ENCODE measurements at places on chromosomes 4 and X.

- DNase-seq: no peak
Observed at GRCh38 chr4:70772929-70773555, 51.3 kb downstream of the RUFY3 start.

GRCh38 chrX:20313899-20314298 is 47.2 kb upstream of the RPS6KA3 start:
- DNase-seq: no peak

DNA sequence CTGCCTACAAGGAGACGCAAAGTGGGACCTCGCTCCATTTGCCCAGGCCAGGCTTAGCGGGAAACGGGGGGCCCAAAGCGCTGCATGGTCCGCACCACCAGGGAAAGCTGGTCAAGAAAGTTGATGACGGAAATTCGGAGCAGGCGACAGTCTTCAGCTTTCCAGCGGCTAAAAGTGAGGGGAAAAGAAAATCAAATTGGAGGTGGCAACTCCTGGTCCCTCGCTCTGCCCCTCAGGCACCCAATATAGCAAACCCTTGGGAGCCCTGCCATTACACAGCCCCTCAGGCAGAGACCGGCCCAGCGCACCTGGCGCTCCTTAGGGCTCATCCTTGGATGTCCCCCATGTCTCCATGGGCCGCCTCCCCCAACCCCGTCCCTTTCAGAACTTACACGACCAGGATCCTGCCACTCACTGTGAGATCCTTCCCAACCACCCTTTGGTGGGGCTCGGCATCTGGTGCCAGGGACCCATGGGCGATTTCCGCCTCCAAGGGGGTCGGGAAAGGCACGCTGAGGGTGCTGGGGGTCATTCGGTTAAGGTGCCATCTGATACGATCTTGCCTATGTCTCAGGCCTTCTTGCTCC is 1.1 kb downstream of the LAGE3 start:
- no peak for DNase-seq

GRCh38 chr4:52701207-52701606 is 42.1 kb upstream of the USP46 start:
- no peak for DNase-seq

DNA sequence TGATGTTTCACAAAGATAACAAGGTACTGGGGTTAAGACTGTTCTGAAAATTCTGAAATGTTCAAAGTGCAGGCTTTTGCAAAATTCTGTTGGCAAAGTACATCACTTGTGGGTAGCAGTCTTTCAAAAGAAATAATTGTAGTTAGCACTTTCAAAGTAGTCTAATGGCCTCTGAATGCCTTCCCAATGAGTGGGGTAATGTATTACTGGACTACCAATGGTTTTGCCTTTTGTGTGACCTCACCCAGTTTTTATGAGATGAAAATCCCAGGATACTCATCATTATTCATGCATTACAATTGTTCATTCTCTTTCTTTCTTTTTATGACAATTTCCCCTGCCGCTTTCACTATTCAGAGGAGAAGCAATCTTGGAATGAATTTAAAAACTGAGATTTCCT is 686.1 kb downstream of the GLUD2 start:
- DNase-seq: no peak

DNA sequence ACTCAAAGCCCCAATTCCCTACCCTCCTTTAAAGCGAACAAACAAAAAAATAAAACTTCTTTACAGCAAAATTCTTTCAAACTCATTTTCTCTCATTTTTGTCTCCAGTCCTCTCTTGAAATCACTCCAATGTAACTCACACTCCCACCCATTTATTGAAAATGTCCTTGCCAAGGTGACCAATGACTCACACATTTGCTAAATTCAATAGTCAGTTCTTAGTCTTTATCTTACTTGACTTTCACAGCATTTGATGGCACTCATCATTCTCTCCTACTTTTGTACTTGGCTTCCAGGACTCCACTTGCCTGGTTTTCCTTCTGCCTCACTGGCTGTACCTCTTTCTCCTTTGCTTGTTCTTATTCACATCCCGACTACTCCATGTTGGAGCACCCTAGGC is 19.9 kb downstream of the CC2D2A start:
- no peak for DNase-seq

DNA sequence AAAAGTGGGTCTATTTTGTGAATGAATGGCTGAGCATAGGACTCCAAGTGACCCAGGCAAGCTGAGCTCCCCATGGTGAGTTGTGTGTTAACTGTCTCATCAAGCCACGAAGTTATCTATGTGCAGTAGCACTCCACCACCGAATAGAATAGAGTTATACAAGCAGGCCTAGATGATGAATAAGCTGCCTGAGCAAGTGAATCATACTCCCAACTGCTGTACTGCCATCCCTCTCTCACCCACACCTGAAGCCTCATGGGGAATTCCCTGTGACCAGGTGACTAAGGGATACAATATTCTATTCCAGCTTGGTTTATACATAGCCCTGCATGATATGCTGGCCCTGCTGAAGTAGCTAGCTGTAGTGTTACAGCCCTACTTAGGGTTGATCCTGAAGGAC is 38.7 kb downstream of the KDM5C start:
- no peak for DNase-seq

DNA sequence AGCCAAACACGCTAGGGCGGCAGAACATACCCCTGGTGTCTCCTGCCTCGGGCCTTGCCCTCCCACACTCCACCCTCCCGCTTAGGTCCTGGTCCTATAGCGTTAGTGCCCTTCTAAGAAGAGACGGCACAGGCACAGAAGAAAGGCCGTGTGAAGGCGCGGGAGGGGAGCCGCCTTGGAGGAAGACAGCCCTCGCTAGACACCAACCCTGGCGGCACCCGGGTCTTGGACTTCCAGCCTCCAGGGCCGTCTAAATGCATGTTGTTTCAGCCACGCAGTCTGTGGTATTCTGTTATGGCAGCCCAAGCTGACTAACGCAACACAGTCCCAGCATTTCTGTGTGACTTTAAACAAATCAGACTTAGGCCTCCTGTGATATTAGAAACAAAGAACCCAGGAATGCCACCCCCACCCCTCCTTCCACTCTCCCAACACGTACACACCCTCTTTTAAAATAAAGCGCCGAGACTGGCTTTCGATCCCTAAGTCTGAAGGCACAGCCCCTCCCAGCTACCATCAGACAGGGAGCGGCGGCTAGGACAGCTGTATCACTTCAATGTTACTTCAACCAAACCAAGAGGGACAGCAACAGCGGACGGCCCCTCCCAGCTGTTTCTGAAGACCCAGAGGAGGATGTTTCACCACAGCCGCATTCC is 128.0 kb downstream of the AFAP1 start:
- no peak for DNase-seq

DNA sequence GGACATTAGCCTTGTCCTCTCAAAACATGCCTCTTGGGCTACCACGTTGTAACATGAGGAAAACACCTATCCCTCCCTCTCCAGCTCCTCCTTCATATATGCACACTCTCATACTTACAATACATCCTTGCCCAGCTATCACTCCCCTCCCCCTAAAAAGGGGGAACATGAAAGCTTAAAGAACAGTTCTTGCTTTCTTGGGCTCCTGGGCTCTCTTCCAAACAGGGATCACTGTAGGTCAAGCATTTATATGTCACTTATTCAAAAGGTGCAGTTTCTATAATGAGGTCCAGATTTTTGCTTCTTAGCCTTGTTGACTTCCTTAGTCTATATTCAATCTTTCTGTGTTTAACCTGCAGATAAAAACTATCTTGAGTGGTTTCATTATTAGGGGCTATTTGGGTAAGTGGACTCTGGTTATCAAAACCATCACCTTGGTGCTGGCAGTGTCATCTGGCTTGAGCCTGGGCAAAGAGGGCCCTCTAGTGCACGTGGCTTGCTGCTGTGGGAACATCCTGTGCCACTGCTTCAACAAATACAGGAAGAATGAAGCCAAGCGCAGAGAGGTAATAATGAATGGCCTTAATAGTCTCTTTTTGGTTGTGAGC is 119.4 kb downstream of the AKAP4 start:
- DNase-seq: no peak

DNA sequence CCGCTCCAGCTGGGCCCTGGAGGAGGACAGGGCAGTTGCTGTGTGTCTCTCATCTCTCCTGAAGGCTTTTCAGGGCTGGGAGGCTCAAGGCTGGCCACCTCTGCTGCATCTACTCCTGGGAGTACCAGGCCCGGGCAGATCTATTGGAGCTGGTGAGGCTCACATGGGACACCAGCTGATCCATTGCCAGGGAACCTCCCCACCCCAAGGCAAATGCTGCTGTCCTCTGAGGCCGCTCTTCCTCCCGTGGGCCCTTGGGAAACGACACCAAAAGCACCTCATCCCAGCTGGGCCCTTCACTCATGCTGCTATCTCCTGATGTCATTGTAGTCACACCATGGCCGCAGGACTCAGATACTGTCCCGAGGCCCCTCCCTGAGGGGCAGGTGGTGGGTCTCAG is 3.6 kb downstream of the UBL4A start:
- no peak for DNase-seq

DNA sequence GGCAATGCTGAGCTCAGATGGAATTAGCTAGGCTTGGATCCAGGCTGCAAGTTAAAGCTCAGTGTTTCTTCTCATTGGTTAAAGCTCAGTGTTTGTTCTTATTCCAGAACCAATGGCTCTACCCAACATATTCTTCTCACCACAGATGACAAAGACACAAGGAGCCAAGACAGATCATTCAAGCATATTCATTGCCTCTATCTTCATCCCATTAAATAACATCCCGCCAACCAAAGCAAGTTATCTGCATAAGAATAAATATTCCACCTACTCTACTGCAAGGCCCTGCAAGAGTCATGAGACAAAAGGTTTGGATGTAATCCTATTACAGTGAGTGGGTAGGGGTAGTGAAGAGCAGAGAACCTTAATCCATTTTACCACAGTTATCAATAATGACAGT is 766.5 kb downstream of the C4orf33 start:
- no peak for DNase-seq

GRCh38 chrX:103461156-103461555 is 58.1 kb downstream of the RAB40A start:
- DNase-seq: no peak

GRCh38 chr4:106371161-106371560 is 2.6 kb upstream of the GIMD1 start:
- no peak for DNase-seq

- DNase-seq: no peak
Observed at GRCh38 chr4:81523672-81524327, 52.1 kb upstream of the RASGEF1B start.

DNA sequence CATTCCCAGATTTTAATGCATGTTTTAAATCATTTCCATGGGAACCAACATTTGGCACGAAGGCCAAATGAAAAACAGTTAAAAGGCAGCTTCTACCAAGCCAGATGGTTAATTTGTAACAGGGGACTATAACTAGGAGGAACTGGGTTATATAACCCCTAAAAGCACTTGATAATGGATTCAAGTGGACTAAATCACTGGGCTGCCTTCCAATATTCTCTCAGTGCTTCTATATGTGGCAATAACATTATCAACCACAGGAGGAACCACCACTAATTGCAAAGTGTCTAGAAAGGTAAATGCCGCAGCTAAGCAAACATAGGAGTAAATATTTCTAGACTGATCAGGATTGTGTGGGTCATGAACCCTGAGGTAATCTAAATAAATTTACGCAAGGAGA is 391.5 kb downstream of the UBE2NL start:
- DNase-seq: no peak
